Inflammatory macrophage (primary cell): ENCODE measurements at places on chromosomes 5 and 9.

GRCh38 chr9:90956026-90956810, 154.6 kb downstream of the SYK start:
- no peak for DNase-seq

DNA sequence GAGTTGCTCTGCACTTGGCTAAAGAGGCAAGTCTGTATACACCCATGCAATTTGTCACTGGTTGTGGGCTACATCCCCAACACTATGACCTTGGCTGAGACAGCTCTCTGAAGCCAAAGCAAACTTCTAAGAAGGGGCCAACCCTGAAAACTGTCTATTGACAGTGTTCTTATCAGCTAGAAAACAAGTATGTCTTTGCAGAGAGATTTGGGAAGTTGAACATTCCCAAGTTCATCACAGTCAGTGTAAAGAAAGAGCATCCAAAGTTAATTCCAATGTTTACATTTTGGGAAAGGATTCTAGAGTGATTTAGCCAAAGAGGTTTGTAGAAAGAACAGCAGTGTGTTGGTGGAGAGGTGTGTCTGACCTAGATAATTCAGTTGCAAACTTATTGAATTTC, 711.1 kb upstream of the CHD1 start:
- no peak for DNase-seq

DNA sequence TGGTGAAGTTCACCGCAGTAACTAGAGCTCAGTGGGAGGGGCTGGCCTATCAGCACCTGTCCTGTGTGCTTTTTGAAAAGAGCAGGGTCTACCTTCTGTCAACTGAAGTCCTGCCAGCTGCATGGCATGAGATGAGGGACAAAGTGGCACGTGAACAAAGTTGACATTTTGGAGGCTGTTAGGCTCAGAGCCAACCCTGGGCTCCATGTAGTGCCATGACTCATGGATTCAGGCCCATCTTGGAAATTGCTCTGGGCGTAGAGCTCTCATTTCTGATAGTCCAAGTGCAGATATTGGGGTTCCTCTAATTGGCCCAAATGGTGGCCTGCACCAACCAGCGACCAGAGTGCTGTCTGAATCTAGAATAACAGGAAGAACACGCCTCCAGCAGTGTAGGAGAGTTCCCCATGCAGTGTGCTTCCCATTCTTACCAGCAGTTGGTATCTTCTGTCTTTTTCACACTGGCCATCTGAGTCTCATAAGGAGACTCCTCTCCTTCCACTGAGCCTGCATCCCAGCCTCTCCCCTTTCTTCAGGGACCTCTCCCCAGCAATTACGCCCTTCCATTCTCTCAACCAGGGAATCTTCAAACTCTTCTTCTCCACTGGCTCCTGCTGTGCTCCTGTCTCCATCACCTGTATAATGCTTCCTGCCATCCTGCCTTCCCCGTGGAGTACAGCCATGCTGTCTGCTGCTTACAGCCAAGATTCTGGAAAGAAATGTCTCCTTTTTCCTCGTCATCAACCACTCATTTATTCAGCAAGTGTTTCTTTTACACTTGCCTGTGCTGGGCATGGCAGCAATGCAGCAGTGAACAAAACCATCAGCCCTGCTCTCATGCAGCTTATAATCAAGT, 30.4 kb downstream of the IRF1 start:
- peak; percentile 92 for DNase-seq

DNA sequence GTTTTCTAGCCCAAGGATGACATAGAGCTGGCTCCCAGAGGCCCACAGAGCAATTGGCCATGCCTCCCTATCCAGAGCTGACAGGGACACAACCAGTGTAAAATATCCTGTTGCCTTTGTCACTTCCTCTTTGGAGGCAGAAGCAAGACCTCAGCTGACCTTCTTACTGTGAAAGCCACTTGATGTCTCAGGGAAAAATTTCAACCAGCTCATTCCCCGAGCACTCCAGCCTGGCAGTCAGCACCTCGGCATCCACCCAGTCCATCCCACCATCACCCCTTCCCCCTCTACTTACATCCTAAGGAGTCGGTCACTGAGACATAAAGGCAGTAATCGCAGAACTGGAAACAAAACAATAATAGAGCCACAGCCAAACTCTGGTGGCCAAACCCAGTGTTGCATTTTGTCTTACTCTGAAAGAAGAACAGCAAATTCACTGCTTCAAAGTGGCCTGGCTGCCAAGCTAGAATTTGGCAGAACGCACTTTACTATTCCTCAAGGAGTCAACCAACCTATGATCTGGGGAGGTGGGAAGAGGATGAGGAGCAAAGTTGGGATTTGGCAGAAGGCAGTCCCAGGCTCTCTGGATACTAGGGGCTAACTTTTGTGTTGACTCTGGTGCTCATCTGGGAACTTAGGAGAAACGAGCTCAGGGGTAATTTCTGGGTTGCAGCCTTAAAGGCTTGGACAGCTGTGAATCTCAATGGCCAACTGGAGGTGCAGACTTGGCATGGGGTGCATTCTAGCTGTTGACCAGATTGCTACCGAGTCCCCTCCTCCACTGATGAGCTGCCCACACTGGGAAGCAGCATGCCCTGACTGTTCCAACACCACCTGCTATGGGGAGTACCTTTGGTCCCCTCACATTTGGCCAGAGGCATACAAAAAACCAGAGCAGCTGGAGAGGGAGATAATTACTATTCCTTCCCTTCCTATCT, 13.6 kb downstream of the NIPAL4 start:
- peak; percentile 73 for DNase-seq

DNA sequence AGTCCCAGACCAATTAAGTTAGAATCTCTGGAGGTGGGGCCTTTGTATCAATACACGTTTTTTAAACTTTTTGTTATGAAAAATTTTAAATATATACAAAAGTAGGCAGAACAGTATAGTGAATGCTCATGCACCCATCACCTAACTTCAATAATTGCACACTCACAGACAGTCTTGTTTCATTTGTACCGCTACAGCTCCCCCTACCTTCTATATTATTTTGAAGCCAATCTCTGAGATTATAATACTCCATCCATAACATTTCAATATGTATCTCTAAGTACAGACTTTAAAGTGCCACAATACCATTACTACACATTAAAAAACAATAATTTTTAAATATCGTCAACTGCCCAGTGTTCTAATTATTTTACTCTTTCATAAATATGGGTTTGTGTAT, 32.9 kb downstream of the ISL1 start:
- DNase-seq, result no peak

DNA sequence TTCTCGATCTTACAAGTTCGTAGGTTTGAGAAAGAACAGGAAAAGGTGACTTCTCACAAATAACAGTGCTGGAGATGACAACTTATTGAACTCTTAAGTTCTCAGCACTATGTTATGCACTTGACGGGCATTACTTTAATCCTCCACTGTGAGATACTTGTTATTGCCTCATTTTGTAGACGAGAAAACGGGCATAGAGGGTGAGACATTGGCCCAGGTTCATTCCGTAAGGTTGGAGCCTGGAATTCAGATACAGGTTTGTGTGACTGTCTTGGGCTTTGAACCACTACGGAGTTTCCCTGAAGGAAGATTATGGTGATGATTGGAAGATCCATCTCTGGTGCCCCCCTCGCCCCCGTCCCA, 657 bp downstream of the MAT2B start:
- DNase-seq, result no peak

- DNase-seq, result no peak
These were observed 276.0 kb downstream of the TENT4A start for GRCh38 chr5:6989230-6989629.

DNA sequence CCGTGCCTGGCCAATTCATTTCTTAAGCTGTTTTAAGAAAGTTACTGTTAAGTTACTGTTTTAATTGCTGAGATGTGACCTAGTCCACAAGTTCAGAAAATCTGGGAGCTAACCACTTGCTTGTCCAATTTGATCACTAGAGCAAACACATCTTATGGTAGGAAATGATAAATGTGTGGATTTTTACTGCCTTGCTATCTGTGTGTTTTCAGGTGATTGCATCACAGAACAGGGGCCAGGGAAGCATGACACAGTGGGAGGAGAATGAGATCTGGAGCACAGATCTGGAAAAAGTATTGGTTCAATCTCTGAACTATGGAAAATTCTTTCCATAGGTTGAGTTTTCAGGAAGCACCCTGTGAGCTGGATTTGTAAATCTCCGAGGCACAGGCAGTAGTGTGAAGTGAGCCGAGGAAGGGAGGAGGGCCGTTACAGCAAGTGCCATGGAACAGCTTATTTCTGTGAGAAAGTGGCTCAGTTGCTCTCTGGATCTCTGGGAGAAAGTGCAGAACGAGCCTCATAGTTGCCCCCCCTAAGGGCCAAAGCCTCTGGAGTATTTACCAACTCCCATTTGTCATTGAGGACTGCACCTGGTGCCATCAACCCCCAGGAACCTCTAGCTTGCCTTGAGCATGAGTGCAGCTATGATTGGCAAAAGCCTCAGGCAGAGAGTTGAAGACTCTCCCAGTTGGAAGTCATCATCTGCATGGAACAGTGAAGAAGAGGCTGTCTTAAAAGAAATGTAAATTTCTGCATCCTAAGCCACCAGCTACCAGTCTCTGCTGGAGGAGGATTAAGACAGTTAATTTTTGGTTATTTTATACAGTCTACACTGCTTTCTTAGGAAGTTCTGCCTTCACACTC, 161.8 kb upstream of the CLINT1 start:
- DNase-seq, result no peak
